ENCODE measurements at places on chromosomes 7 and 10.

- no peak for DNase-seq
These were observed 153.6 kb downstream of the SEMA3D start for GRCh38 chr7:85033263-85033662.

DNA sequence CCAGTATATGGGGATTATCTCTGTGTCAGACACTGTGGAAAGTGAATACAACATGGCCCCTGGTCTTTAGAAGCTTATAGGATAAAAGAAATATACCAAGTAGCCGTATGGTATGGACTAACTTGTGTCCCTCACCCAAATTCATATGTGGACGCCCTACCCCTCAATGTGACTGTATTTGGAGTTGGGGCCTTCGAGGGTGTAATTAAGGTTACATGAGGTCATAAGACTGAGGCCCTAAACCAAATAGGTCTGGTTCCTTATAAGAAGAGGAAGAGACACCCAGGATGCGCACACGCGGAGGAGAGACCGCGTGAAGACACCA, 36.3 kb downstream of the ASB13 start:
- no peak for DNase-seq

DNA sequence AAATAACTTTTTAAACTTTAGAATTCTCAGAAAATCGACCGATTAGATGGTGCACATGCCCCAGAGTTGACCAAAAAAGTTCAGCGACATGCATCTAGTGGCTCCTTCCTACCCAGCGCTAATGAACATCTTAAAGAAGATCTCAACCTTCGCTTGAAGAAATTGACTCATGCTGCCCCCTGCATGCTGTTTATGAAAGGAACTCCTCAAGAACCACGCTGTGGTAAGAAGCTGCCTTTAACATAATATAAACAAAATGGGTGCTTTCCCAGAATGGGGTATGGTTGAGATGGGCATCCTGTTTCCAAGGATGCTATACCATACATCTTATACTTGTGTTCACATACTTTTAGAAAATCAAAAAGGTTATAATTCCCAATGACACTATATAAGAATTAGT, 24.6 kb downstream of the GLRX3 start:
- no peak for DNase-seq

GRCh38 chr7:48617993-48618392, 306.4 kb upstream of the CDC14C start:
- no peak for DNase-seq

DNA sequence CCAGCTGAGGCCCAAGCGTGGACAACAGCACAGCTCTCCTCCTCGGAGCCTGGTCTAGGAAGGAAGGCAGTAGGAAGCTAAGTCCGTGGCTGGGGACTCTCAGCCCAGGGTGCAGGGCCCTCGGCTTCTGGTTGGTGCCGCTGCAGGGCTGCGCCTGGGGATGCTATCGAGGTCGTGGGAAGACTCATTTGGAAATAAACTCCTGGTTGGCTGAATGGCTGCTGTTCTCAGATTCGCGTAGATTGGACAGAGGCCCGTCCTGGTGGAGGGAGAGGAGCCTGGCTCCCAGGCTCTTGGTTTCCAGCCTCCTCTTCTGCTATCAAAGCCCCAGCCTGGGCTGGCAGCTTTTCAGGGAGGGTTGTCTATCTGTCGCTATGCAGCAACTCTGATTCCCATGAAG, 152.6 kb upstream of the FZD8 start:
- DNase-seq, result no peak

- DNase-seq, result no peak
These were observed 22.2 kb downstream of the SUGCT start for GRCh38 chr7:40156988-40157387.

- DNase-seq, result no peak
These were observed 30.7 kb downstream of the ACSL5 start for GRCh38 chr10:112404617-112405016.

- no peak for DNase-seq
These were observed 6.9 kb downstream of the STN1 start for GRCh38 chr10:103911021-103911459.

- DNase-seq, result no peak
These were observed 68.4 kb downstream of the CDHR3 start for GRCh38 chr7:106031300-106032035.

Data from eye (tissue), 1 donor.